Lower lobe of right lung (tissue), 2 donors: ENCODE measurements at places on chromosomes 5 and 9. TPM values are rescaled to one million over a fixed set of nuclear protein-coding genes. Genes with fewer than 3 reads are reported as not detected.

Gene TMC1
- total RNA-seq: not detected

DNA sequence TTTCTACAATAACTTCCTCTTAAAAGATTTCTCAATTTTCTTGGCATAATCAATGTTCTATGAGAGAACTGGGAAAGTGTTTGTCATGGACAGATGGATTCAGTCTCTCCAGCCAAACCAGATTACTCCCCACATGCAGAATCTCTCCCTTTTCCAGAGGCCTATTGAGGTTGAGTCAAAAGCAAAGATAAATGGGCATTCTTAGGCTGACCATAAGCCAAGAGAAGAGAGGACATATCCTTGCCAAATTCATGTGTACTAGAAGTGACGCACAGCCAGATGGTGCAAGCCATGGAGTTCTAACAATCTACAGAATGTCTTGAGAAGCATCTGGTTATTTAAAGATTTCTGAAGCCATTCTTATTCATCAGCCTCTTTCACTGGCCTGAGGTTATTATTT is 2115.0 kb downstream of the MAT2B start:
- no peak for DNase-seq

GRCh38 chr5:8861764-8862163 is 684.1 kb downstream of the SEMA5A start:
- DNase-seq: no peak

- no peak for DNase-seq
Observed at GRCh38 chr9:95213117-95213516, 104.4 kb downstream of the FANCC start.

- DNase-seq: no peak
Observed at GRCh38 chr9:99253772-99254431, 31.8 kb downstream of the SEC61B start.
